ENCODE measurements at places on chromosomes 5 and 9. TPM values are rescaled to one million over a fixed set of nuclear protein-coding genes. Genes with fewer than 3 reads are reported as not detected.

GRCh38 chr9:36134761-36135505 is 1.6 kb upstream of the GLIPR2 start:
- no peaks in the 10 kb centered on the region for H3K27me3 ChIP-seq
- DNase-seq = no peak
- peaks cover 32% of the 10 kb centered on the region for H3K4me1 ChIP-seq

DNA sequence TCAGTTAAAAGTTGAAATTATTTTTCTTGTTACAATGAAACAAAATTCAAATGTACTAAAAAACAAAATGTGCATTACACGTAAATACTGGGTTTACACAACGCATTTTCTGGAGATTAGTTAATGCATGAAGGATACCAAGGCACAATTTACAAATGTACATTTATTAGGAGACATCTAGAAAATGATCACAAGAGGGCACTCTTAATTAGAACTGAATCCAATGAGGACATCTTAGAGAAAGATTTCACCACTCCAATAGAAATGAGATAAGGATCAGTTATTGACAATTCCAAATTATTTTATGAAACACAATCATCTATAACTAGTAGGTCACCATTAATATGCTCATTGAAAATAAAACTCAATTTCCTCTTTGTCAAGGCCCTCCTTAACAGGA is 36.6 kb upstream of the CDH12 start:
- no peaks in the 10 kb centered on the region for H3K4me1 ChIP-seq
- DNase-seq = no peak
- H3K36me3 ChIP-seq = no peaks in the 10 kb centered on the region
- no peaks in the 10 kb centered on the region for H3K27me3 ChIP-seq
- H3K27ac ChIP-seq = no peak overlapping the region
- H3K4me3 ChIP-seq = no peak overlapping the region

The SIT1 gene
- total RNA-seq = 48.9 TPM

The ANKRD20A1 gene
- total RNA-seq = 1.7 TPM

The TUSC1 gene
- total RNA-seq = not detected

All from T-helper 17 cell (primary cell).